ENCODE measurements at places on chromosomes 2 and 18.
A peak's percentile ranks its signal among the peaks of the same experiment; 100 is the strongest.

GRCh38 chr2:203973676-203974075 lies 37.1 kb downstream of the ICOS start:
- no peak for DNase-seq

DNA sequence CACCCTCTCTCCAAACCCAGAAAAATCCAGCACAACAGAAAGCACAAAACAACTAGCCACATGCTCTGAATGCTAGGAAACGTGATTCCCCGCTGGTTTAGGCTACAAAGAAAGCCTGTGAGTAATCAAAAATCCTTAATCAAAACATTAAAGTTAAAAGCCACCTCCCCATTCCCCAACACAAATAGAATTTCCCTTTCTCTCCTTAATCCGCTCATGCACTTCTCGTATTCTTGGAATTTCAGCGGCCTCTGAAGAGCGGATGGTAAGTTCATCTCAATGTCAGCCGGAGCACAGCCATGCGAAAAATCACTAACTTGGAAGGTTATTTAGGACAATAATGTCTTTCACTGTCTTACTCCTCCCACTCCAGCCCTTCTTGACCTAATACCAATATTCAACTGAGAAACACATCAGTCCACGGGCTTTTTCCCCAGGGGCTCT lies 126.7 kb downstream of the OSBPL1A start:
- DNase-seq: peak; percentile 54

- DNase-seq: no peak
Measured at GRCh38 chr2:9415516-9416169, 7.7 kb downstream of the ITGB1BP1 start.

- peak; percentile 35 for DNase-seq
Measured at GRCh38 chr2:128313091-128313836, 5.4 kb downstream of the HS6ST1 start.

DNA sequence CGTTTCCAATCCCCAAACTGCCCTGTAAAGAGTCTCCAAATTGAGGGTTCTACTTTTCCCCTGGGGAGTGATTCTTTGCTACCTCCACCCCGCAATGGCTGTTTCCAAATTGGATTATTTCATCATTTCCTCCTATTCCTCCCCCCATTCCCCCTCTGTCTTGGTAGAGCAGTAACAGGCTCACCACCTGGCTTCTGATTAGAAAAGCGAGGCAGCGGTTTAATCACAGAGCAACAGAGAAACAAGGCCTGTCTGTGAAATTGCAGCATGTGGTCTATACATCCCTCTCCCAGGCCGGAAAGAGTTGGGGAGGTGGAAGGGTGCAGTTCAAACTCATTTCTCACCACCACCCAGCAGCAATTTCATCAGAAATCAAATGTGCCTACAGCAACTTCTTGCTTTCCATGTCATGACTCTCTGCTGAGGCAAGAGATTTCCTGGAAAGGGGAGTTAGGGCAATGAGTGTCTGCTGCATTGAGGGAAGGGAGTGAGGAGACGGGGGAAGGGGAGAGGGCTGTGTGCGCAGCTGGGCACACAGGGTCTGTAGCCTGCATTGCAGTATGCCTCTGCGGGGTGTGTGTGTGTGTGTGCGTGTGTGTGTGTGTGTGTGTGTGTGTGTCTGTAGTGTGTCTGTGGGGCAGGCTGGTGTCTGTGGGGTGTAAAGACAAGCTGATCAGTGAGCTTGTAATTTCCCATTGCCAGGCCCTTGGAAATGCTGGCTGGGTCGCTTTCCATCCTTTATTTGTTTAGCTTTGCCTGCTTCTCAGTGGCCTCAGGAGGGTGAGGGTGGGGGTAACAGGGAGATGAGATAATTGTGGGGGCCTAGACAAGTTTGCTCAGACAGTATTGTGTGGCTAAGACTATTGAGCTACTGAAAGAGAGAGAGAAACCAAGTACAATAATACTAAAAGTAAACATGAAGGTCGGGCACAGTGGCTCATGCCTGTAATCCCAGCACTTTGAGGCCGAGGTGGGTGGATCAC lies 13.5 kb upstream of the IGFBP2 start:
- DNase-seq: no peak

- no peak for DNase-seq
Measured at GRCh38 chr2:64753399-64753798, 99.7 kb upstream of the SERTAD2 start.

- peak; percentile 48 for DNase-seq
Measured at GRCh38 chr2:23199115-23199918, 185.7 kb upstream of the KLHL29 start.

DNA sequence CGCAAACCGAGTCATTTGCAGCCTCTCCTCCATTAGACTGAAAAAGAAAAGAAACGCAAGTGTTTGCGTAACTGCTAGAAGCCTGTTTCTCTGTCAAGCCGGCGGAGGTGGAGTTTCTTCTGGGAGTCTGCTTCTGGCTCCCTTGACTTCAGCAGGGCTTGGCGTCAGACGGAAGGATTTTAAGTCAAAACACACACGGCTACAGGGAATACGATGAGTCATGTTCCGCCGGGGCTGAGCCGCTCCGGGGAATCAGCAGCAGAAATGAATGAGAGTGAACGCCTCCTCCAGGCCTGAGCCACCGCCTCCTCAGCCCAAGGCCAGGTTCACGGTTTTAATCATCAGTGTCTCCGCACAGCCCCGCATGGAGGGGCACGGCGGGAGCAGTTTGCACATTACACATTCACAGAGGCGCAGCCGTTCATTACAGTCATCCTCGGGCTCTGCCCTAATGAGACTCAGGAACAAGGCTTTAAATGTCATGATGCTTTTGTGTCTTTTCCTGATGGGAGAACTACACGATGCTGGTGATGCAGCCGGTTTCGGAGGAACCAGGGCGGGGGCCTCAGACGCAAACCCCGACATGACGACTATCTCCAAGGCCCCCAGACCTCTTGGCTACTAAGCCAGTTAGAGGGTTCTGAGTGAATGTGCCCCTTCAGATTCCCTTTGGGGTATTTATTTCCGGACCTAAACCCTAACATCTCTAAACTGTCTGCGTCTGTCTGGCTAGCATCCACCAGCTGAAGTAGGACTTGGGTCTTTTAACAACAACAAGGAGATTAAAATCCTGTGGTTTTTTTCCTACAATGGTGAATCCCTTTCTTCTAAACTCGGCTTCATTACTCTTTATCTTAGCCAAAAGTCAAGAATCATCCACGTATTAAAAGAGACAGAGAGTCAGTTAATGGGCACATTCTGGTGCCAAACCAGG lies 11.1 kb upstream of the SCG2 start:
- peak; percentile 90 for DNase-seq

DNA sequence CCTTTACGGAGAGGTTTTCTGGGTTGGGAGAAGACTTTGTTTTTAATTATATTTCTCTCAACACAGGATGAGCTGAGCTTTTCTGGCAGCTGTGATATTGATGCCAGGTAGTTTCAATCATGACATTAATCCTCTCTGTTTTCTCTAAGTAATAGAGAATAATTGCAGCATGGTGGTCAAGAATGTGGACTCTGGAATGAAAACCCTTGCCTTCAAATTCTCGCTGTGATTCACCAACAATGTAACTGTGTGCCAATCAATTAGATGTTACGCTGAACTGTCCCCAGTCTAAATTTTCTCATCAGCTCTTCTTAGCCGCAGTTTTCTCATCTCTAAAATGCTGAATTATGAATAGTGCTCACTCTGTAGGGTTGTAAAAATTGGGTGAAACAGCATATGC lies 31.6 kb upstream of the PPM1B start:
- no peak for DNase-seq

GRCh38 chr2:18169121-18169892 lies 290.8 kb downstream of the KCNS3 start:
- DNase-seq: no peak

DNA sequence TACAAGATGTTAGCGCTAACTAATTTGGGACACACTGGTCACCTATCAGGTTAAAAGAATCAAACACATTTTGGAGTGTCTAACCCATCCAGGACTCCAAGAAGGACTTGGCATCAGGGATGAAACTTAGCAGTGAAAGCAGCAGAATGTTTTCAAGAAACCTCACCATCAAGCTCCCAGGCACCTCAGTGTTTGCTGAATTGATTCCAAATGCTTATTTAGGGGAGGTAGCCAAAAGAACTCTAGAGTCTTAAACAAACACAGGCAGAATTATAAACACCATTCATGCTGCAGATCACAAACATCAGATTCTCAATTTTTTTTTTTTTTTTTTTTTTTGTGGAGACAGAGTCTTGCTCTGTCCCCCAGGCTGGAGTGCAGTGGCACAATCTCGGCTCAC lies 122.8 kb upstream of the UXS1 start:
- DNase-seq: no peak

GRCh38 chr2:216694082-216694825 lies 1.1 kb downstream of the IGFBP5 start:
- DNase-seq: peak; percentile 62

GRCh38 chr2:105413206-105413605 lies 14.4 kb upstream of the FHL2 start:
- DNase-seq: no peak

GRCh38 chr18:41524674-41525470 lies 430.2 kb upstream of the PIK3C3 start:
- DNase-seq: no peak

- no peak for DNase-seq
Measured at GRCh38 chr2:145025382-145025781, 505.5 kb upstream of the ZEB2 start.

DNA sequence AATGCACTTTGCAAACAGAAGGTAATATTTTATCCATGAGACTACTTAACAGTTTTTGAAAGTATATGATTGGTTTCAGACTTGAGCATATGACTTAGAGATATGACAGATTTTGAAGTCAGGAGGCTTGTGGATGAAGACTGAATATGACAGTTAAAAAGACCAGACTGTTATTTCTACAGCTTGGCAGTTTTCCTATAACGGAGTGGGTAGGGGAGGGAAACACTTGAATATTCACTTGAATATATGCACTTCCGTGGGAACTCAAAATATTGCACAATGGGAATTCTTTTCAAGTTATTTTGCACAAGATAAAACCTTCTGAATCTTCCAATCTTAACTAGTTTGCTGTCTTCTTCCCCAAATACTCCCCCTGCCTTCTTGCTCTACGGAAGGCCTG lies 64.6 kb upstream of the ACKR3 start:
- DNase-seq: no peak

GRCh38 chr18:63236406-63236805 lies 83.2 kb downstream of the BCL2 start:
- no peak for DNase-seq

- no peak for DNase-seq
Measured at GRCh38 chr2:96913117-96913397, 43.2 kb upstream of the SEMA4C start.

- DNase-seq: no peak
Measured at GRCh38 chr2:2889141-2889540, 488.5 kb downstream of the EIPR1 start.

GRCh38 chr2:100367163-100367562 lies 44.9 kb upstream of the LONRF2 start:
- DNase-seq: no peak

- no peak for DNase-seq
Measured at GRCh38 chr2:193199322-193199721, 1004.6 kb upstream of the TMEFF2 start.

DNA sequence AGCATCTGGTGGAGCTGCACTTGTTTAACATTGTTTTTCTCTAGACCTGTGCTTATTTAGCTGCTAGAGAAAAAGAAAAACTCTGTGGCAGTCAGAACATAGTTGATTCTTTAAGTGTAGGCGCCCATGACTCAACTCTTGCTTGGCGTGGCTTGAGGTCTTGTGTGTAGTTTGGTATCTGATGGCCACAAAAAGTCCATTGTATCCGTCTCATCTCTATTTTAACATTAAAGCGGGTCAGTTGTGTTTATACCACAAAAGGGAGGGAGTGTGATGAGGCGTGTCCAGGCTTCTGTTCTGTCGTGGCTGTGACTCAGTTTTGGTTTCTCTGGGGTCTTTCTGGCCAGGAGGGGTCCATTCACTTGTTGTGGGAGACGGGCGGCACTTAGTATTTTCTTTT lies 24.2 kb upstream of the UGT1A8 start:
- no peak for DNase-seq

GRCh38 chr2:37897511-37897910 lies 27.6 kb upstream of the RMDN2 start:
- no peak for DNase-seq

- DNase-seq: no peak
Measured at GRCh38 chr2:48132271-48132625, 225.9 kb upstream of the FBXO11 start.

DNA sequence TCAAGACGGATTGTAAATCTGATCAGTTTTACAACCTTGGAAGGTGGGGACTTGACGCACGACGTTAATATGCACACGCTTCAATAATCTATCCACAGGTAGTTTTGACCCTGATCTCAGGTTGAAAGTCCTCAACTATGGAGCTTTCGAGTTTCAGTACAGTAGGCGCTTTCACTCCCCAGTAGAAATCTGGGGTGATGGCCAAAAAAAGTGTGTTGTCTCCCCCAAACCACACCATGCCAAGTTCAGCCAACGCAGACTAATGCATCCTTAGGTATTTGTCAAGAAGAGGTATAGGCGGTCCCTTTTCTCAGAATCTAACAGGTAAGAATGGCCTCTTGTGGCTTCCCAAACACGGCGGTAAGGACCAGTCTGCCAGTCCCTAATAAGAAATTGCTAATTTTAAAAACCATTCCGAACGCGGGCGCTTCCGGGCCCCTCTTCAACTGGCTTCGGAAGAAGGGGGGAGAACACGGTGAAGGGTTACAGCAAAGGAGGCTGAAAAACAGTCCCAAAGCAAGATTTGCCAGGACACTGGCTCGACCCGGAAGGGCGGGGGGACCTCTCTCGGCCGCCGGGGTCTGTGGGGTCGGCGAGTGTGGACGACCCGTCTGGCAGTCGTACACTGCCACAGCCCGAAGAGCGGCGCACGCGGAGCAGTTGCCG lies 659 bp downstream of the FAM210A start:
- no peak for DNase-seq

- no peak for DNase-seq
Measured at GRCh38 chr2:235570256-235570655, 76.4 kb downstream of the AGAP1 start.

GRCh38 chr2:239519089-239519920 lies 118.5 kb upstream of the HDAC4 start:
- DNase-seq: no peak

- no peak for DNase-seq
Measured at GRCh38 chr2:98665677-98666076, 57.3 kb downstream of the UNC50 start.

GRCh38 chr2:119214453-119215037 lies 9.1 kb upstream of the STEAP3 start:
- DNase-seq: no peak

- DNase-seq: no peak
Measured at GRCh38 chr2:185644828-185645227, 93.8 kb upstream of the FSIP2 start.

GRCh38 chr18:59514203-59514602 lies 155.1 kb upstream of the LMAN1 start:
- no peak for DNase-seq

DNA sequence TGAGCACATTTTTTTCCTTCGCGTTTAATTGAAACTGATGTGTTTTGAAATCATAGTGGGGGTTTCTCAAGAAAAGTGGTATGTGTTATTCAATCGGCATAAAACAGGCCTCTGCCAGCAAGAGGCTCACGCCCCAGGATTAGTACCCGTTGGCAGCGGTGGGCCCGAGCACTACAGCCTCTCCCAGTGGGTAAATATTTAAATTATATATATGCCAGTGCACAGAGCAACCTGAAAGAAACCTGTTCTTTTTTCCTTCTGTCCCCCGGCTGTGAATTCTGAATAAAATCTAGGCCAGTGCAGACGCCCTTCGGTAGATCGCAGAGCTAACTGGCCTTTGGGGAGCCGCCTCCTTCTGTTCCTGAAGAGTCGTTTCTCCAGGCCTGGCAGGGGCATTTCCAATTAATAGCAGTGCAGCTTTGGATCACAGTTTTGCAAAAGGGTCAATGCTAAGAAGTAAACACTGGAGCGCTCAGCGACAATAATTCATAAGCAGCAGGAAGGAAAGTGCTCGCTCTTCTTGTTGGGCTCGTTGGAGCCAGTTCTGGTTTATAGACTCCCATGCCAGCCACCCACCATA lies 202.8 kb upstream of the SALL3 start:
- no peak for DNase-seq
